SK-N-MC (cell line): ENCODE measurements at places on chromosomes 4 and X.

- DNase-seq: peak; percentile 22
These were observed 81.8 kb downstream of the GLUD2 start for GRCh38 chrX:121128925-121129877.

DNA sequence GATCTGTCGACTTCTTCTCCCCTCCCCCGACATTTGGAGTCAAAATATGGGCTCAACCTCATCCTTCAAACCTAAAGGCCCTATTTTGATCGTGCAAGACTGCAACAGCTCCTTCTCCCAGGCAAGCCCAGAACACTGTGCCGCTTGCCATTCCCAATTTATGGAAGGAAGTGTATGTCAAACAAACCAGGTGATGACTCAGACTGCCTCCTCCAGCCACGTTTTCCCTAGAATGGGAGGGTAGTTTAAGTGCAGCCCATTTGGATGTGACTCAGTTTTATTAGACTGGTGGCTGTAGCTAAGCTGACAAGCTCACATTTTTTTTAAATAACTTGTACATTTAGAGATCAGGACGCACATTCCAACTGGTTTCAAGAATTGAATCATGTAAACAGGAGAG is 570.4 kb upstream of the DIPK2B start:
- no peak for DNase-seq

DNA sequence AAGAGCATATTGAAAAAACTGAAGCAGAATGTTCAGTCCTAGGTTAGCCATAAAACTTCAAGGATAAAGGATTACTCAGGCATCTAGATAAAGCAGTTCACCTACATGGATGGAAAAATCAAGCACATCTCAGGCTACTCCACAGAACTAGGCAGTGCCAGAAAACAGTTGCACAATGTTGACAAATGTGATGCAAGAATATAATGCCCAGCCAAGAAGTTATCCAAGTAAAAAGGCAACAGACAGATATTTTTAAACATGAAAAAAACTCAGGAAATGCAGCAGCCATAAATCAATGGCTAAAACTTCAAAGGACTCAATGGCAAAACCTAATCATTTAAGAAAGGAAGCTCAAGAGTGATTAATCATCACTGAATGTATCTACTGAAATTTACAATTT is 456.0 kb upstream of the FAM241A start:
- DNase-seq: peak; percentile 85

GRCh38 chrX:135512508-135513129 is 7.8 kb upstream of the INTS6L start:
- no peak for DNase-seq

- no peak for DNase-seq
These were observed 2.0 kb upstream of the ABCB7 start for GRCh38 chrX:75158054-75158453.

DNA sequence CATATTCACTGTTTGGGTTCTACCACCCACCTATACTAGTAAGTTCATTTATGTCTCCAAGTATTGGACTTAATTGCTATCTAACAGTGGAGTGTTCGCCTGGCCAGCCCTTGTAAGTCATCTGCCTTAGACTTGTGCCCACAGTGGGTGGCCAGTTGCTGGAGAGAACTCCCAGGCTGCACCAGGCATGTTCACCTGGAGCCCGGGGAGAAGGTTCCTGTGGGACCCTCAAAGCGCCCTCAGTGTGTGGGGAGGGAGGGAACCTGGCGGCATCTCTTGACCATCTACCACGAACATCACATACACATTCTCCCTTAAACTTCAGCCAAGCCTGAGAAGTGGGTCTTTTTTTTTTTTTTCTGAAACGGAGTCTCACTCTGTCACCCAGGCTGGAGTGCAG is 138.1 kb downstream of the CPZ start:
- DNase-seq: no peak

GRCh38 chr4:154495867-154496266 is 4.3 kb upstream of the DCHS2 start:
- no peak for DNase-seq

DNA sequence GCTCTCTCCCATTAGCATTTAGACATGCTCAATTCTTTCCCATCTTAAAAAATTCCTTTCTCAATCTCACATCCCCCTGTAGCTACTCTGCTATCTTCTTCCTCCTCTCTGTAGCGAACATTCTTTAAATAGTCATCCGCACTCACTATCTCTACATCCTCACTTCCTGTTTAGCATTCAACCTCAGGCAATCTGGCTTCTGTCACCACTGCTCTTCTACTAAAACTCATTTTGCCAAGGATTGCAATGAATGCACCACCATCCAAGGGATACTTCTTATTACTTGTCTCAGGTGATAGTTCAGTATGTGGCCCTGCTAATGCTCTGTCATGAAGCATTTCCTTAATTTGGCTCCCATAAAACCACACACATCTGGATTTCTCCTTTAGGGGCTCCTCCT is 10.9 kb upstream of the TET2 start:
- peak; percentile 80 for DNase-seq

- DNase-seq: no peak
These were observed 105.5 kb downstream of the HDAC8 start for GRCh38 chrX:72467135-72467534.

DNA sequence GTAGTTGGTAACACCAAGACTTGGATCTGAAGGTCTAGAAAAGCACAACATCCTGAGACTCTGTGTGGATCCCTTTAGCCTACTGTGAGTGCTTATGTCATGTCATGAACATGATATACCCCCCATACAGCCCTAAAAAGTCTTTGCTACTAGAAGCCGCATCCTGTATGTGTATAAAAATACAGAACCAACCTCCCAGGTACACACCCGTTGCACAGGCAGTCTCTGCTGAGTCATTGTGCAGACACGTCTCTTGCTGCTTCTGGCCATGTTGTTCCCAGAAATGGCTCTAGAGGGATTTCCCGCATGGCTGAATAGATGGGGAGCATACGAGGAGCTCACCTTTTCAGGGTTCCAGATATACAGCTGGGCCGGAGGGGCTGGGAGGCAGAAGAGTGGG is 93.3 kb downstream of the MAMLD1 start:
- no peak for DNase-seq

GRCh38 chrX:38871129-38872029 is 70.1 kb downstream of the MID1IP1 start:
- DNase-seq: no peak

DNA sequence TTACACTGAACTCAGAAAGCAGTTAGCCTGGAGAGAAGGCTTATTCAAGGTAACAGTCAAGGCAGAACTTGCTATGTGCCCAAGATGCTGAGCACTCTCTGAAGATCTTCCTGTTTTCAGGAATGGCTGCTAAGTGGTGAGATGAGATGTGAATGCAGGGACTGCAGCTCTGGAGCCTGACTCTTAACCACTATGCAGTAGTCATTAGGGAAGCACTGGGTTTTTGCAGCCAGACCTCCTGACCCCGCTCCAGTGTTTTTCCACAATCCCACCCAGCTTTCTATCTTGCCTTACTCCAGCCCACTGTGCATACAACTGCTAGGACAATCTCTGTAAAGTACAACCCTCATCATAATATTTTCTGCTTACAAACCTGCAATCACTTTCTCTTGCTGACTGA is 95.2 kb upstream of the LNX1 start:
- DNase-seq: no peak

- DNase-seq: no peak
These were observed 623.8 kb upstream of the DIPK2B start for GRCh38 chrX:45824471-45824870.

- DNase-seq: no peak
These were observed 270.2 kb downstream of the FSTL5 start for GRCh38 chr4:161893566-161893965.

- DNase-seq: no peak
These were observed 92.2 kb downstream of the MAML3 start for GRCh38 chr4:140061659-140062289.

- no peak for DNase-seq
These were observed at the start of gene YIPF6 for GRCh38 chrX:68498508-68499379. Gene YIPF6, plus strand, starts transcription at chrX:68499051. Its CDS starts 16 bp downstream, at chrX:68499067.

- no peak for DNase-seq
These were observed 20.9 kb upstream of the KLHL8 start for GRCh38 chr4:87241336-87241735.

GRCh38 chrX:13732246-13733067 is 2.0 kb downstream of the TRAPPC2 start:
- no peak for DNase-seq

- DNase-seq: no peak
These were observed 219.7 kb upstream of the ETNPPL start for GRCh38 chr4:108982402-108983185.

GRCh38 chr4:15912236-15912635 is 26.3 kb downstream of the FGFBP1 start:
- no peak for DNase-seq

- DNase-seq: no peak
These were observed 48.0 kb upstream of the CASK start for GRCh38 chrX:41971346-41971745.

- DNase-seq: no peak
These were observed 23.7 kb upstream of the PNMA3 start for GRCh38 chrX:153032397-153033118.

- DNase-seq: no peak
These were observed 103.2 kb downstream of the GC start for GRCh38 chr4:71680706-71681105.

GRCh38 chr4:17721496-17722355 is 59.7 kb downstream of the FAM184B start:
- no peak for DNase-seq

DNA sequence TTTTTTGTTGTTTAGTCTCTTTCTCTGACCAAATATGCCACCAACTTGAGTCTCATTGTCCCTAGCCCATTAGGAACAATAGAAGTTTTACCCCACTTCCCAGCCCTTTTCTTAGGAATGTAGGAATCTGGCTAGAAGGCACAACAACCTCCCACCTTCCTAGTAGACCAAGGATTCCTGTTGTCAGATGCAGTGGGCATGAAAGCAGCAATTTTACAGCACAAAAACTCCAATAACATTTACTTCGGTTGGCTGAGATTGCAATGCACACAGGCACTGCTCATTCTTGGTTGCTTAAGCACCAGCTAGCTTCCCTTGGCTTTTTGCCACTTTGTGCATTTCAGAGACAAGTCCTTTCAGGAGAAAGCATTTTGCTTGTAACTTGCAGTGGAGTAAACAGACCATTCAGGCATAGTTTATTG is 312.8 kb downstream of the TENM3 start:
- DNase-seq: no peak

- DNase-seq: no peak
These were observed 44.2 kb downstream of the CCNI start for GRCh38 chr4:77031544-77031943.

- no peak for DNase-seq
These were observed 13.8 kb downstream of the ACSL4 start for GRCh38 chrX:109719264-109719663.

DNA sequence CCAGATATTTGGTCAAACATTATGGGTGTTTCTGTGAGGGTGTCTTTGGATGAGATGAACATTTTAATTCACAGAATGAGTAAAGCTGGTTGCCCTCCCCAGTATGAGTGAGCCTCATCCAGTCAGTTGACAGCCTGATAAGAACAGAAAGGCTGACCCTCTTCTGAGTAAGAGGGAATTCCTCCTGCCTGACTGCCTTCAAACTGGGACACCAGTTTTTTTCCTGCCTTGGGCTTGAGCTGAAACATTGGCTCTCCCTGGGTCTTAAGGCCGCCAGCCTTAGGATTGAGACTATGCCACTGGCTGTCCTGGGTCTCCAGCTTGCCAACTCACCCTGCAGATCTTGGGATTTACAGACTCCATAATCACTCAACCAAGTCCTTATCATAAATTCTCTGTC is 14.5 kb upstream of the MAML3 start:
- no peak for DNase-seq

DNA sequence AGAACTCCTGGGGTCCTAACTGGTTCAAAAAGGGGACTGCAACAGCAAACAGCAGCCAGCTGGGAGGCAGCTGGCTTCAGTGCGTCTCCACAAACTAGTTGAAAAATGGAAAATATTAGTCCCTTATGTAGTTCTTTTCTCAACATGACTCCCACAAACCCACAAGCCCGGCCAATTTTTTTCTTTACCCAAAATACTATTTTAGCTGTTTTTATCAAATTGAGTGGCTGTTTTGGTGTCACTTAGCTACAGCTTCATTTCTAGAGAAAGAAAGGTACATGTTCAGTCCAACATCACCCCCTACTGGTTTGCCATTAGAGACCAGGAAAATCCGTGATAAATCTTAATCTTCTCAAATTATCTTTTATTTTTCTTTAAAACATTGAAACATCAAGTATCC is 97.2 kb downstream of the GUCY2F start:
- no peak for DNase-seq

- no peak for DNase-seq
These were observed 84.2 kb downstream of the HPRT1 start for GRCh38 chrX:134544135-134544512.

DNA sequence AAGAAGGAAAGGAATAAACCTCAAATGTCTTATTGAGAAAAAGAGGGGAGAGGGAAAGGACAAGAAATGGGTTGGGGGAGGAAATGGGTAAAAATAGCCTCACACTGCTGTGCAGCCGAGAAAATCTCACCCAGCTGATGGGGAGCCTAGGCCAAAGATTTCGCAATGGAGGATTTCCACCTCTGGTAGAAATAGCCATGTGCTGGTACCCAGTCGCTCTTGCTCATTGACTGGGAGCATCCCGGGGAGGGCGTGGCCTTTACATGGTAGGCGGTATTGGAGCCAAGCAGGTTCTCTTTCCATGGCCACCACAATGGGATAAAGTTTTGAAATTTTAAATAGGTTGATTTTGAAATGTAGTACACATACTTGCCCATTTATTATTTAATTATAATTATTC is 255.1 kb upstream of the LDB2 start:
- no peak for DNase-seq
